ENCODE measurements at places on chromosomes 11 and 22.

GRCh38 chr22:25655371-25655935 is 86.5 kb upstream of the MYO18B start:
- DNase-seq: no peak

DNA sequence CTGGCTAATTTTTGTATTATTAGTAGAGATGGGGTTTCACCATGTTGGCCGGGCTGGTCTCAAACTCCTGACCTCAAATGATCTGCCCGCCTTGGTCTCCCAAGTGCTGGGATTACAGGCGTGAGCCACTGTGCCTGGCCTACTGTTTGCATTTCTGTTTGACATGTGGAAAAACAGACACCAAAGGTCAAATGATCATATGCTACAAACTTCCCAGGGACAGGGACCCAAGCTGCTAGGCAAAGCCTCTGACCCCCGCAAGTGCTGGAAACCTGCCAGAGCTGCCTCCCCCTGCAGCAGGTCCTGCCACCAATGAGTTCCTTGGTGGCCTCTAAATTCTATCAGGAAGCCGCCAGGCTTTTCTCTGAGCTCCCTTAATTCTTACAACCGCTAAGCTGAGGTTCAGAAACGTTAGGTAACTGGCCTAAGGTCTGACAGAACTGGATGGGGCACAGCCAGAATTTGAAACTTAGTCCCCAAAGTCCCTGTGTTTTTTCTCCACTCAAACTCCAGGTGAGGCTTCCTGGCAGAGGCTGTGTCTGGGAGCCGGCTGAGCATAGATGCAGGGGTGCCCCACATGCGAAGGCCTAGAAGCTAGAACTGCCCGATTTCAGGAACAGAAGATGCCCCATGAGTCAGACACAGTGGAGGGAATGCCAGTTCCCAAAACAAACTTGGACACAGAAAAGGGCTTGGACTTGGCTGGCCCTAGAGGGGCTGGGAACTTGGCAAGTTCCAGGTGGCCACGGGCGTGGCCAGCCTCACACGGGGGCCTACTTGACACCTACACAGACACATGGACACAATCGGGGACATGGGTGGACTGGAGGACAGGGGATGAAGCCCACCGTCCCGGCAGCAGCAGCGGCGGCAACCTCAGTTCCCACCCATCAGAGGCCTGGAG is 7.4 kb downstream of the CSNK1E start:
- DNase-seq: no peak

DNA sequence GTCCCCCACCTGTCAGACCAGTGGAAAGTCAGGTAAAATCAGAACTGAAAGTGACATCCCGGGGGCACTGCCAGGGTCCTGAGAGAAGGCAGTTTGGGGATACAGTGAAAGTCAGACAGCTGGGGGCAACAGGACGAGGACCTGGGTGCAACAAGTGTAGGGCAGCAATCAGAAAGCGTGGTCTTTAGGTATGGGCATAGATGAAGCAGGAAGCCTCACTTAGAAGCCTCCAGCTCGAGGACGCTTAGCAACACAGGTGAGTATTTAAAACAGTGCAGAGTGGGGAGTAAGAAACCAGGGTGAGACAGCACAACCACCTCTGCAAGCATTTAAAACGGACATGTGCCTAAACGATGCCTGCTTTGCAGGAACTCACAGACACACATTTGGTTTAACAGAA is 64.6 kb upstream of the POU2AF1 start:
- no peak for DNase-seq

DNA sequence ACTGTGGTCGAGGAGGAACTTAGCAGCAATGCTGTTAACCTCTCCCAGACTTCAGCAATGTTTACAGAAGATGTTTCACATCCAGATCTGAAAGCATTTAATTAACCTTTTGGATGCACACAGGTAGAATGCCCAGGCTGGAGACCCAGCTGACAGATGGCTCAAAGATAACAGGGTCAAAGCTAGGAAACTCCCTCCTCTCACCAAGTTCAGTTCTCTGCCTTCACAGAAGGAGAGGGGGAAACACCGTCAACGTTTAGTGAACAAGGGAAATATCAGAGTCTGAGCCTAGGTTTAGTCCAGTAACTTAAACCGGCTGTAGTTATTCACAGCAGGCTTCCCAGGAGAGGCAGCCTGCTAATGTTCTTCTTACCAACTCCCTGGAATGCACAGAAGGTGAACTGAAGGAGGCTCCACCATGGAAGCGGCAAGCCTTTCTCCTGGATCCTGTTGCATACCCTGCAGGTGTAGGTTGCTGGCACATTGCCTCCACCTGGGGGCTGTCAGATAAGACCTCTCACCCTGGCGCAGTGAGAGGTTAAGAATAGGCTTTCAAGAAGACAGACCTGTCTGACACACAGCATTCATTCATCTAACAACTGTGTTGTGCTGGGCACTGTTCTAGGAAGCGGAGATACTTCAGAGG is 23.5 kb upstream of the ANKK1 start:
- DNase-seq: no peak

GRCh38 chr11:8022876-8023275 is 35.7 kb downstream of the EIF3F start:
- DNase-seq: no peak

GRCh38 chr22:44212936-44213335 is 32.2 kb downstream of the PARVG start:
- no peak for DNase-seq

- DNase-seq: no peak
Observed at GRCh38 chr11:120178561-120179056, 32.2 kb upstream of the OAF start.

- no peak for DNase-seq
Observed at GRCh38 chr22:36331306-36331911, 56.4 kb downstream of the MYH9 start.

DNA sequence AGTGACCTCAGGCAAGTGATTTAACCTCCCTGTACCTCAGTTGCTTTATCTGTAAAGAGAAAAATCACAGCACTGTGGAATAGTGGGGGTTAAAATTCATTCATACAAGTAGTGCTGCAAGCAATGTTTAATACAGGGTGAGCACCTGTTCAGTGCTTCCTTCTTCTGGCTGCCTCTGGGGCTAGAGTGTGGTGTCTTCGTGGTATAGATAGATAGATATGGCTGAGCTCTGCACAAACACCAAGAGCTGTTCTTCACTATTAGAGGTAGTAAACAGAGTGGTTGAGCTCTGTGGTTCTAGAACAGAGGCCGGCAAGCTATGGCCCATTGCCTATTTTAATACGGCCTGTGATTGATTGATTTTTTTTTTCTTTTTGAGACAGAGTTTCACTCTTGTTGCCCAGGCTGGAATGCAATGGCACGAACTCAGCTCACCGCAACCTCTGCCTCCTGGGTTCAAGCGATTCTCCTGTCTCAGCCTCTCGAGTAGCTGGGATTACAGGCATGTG is 32.9 kb downstream of the LIMK2 start:
- DNase-seq: no peak

DNA sequence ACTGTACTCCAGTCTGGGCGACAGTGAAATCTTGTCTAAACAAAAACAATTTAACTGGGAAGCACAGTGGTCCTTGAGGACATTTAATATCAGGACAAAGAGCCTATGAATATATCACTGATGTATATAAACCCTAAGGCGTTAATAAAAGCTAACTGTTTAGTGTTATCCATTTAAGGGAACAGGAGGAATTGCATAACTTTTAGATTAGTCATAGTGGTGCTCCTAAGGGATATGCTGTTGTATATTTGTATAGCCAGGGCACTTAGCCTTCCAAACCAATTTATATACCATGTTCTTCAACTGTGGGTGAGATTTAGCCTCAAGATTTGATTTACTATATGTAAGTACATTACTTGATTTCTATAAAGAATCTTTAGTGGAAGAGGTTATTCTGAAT is 3.0 kb upstream of the CHEK1 start:
- DNase-seq: no peak

- DNase-seq: no peak
Observed at GRCh38 chr22:41801147-41801819, 804 bp downstream of the CCDC134 start.

- DNase-seq: no peak
Observed at GRCh38 chr22:37854946-37855345, 5.7 kb downstream of the EIF3L start.

DNA sequence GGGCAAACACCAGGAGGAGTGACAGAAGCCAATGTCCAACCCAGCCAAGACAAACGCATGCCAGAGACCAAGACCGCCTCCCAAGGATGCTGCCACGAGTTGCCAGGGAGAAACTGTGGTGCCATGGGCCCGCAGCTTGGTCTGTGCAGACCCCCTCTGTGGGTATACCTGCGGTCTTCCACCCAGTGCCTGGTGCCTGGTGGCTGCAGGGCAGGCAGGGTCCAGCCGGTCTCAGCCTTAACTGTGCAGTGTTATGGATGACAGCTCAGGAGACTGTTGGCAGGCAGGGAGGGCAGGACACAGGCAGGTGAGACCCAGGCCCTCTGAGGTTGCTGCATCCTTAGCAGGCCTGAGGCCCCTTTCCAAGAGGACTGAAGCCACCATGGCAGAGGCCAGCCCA is 97.9 kb downstream of the MED15 start:
- no peak for DNase-seq

GRCh38 chr11:132876239-132876638 is 656.1 kb downstream of the OPCML start:
- no peak for DNase-seq

- no peak for DNase-seq
Observed at GRCh38 chr11:114358716-114359115, 41.6 kb downstream of the C11orf71 start.

GRCh38 chr11:103662880-103663279 is 373.6 kb upstream of the DDI1 start:
- DNase-seq: no peak

Measured in left renal cortex interstitium (tissue), 4 donors.